ENCODE measurements at places on chromosomes 1 and 21.

- no peak for DNase-seq
Observed at GRCh38 chr1:30693366-30693765, 30.0 kb downstream of the MATN1 start.

- DNase-seq: peak; percentile 9
Observed at GRCh38 chr1:18575620-18576019, 55.0 kb upstream of the PAX7 start.

DNA sequence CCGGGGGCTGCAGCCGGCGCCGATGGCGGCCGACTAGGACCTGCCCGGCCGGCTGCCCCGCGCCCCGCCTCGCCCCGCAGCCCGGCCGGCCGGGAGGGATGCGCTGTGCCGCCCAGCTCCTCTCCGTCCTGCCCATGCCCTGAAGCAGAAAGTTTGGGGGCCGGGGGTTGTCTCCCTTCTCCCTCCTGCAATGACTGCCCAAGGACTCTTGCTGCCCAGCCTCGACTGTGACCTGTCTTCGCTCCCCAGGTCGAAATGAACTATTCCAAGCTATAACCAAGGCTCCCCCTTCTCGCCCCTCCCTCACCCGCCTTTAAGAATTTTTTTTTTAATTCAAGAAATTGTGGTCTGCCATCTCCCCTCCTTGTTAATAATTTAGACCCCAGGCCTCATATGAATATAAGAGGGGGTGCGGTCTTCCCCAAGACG lies 361 bp downstream of the TMCC2 start:
- DNase-seq: no peak

DNA sequence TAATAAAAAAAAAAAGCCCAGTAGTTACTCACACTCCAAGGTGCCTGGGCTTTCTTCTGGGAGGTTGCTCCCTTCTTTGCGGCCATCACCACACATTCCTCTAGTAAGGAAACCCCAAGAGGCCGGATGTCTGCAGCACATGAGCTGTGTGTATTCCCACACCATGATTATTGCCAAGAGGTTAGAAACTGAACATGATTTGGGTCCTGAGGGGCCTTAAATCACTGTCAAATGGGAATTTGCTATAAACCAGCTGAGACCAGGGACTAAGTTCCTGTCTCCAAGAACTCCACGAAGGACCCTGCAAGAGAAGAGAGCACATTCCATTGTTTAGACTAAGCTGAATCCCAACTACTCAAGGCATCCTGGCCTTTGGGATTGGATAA lies 85.3 kb upstream of the SSX2IP start:
- no peak for DNase-seq

DNA sequence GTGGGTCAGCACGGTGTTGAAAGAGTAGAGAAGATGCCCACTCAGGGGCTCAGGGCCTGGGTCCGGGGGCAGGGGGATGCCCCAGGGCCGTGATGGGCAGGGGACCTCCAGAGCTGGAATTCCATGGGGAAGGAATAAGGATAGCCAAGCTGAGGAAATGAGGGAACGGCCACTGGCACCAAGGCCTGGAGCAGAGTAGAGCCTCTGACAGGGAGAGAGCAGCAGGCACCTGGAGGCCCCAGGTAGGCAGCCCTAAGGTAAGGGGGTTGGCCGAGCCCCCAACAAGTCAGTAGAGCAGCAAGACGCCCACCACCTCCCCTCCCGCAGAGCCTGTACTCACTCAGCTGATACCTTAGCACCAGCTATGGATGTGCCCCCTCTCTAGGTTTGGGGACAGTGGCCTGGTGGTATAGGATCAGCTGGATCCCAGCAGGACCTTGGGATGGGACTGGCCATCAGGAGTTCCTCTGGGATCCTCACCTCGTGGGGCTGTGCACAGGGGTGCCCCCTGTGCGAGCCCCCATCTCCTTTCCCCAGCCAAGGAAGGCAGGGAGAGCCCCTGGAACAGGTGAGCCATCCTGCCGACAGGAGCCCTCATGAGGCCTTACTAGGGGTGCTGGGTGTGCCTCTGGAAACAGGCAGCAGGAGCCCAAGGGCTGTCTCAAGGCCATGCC lies 21.0 kb upstream of the ARF1 start:
- no peak for DNase-seq

- peak; percentile 43 for DNase-seq
Observed at GRCh38 chr1:30888391-30888790, 20.2 kb downstream of the SDC3 start.

GRCh38 chr1:184648160-184648855 lies 106.3 kb downstream of the EDEM3 start:
- no peak for DNase-seq

- no peak for DNase-seq
Observed at GRCh38 chr1:19311503-19311930, 427 bp downstream of the AKR7A2 start.

- DNase-seq: no peak
Observed at GRCh38 chr1:194710671-194711070, 1524.3 kb upstream of the B3GALT2 start.

DNA sequence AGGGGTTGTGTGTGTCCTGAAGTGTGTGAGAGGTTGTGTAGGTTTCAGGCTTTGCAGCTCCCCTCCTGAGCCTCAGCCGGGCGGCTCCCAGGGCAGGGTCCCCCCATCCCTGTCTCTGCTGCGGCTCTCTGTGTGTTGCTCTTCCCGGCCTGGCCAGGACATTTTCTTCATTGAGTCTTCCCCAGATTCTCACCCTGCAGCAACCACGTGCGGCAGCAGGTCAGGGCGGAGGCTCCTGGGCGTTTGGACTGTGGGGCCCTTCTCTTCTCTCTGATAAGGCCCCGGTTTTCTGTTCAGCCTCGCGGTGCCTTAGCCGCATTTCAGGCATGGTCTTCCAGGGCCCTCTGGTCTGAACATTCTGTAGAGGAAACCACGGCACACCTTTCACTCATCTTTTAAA lies 1.8 kb upstream of the TCP10L start:
- DNase-seq: no peak

- no peak for DNase-seq
Observed at GRCh38 chr1:199834711-199835110, 192.8 kb upstream of the NR5A2 start.

- DNase-seq: no peak
Observed at GRCh38 chr1:20028726-20029125, 41.3 kb upstream of the PLA2G5 start.

GRCh38 chr1:110876748-110877341 lies 3.9 kb downstream of the CD53 start:
- DNase-seq: no peak
